ENCODE measurements at places on chromosomes 7 and 10.
A peak's percentile ranks its signal among the peaks of the same experiment; 100 is the strongest.

- no peak for DNase-seq
Measured at GRCh38 chr10:72740528-72740927, 48.6 kb downstream of the MCU start.

DNA sequence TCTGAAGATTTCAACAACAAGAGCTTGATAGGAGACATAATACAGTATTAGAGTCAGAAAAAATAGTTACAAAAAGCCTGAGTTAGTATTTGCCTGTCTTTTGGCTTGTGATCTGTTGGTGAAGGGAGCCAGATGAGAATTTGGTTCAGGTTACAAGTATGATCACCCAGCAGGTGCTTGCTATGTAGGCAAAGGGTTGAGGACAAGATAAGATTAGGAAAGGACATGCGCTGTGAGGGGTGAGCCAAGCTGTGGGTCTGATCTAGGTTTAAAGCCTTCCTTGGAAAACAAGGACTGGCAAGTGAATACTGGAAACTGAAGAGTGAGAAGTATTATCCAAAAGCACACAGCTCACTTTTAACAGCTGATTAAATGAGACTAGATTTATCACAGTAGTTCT is 28.7 kb upstream of the CD36 start:
- no peak for DNase-seq

DNA sequence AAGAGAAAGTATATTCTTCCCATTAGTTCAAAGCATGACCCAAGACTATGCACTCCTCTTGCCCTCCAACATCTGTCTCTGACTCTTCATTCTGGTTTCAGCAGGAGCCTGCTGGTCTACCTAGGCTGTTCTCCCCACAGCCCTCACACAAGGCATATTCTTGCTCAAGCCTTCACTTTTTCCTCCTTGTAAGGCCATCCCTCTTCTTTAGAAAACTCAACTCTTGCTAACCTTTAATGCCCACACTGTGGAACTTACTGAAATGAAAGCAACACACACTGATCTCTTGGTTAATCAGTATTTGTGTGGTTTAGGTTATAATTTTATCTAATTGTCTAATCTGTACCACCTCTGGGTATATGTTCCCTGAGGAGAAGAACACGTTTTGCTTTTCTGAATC is 75.8 kb downstream of the PRKCQ start:
- DNase-seq: no peak

DNA sequence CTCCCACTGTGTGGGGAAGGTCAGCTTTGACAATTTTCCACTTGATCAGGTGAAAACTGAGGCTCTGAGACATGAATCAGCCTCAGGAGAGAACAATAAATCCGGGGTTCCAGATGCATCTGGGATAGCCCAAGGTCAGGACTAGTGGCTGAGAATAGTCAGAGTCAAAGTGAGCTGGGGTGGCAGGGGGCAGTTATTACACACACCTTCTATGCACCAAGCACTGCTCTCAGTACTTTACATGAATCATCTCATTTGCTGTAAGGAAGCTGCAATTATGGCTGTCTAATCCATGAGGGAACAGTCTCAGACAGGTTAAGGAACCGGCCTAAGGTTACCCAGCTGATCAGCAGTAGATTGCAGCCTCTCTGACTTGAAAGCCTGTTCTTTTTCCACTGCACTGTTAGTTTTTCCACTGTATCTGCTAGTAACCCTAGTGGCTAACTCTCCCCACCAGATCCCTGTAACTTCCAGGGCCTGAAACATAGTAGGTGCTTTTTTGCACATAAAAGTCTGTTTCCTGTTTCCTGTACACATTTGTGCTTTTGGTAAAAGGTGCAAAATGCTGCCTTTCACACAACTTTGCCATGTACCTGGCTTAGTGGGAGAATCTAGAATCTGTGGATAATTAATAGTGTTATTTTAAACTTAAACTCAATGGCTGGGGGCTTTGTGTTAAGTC is 125.9 kb downstream of the EMX2 start:
- DNase-seq: no peak

DNA sequence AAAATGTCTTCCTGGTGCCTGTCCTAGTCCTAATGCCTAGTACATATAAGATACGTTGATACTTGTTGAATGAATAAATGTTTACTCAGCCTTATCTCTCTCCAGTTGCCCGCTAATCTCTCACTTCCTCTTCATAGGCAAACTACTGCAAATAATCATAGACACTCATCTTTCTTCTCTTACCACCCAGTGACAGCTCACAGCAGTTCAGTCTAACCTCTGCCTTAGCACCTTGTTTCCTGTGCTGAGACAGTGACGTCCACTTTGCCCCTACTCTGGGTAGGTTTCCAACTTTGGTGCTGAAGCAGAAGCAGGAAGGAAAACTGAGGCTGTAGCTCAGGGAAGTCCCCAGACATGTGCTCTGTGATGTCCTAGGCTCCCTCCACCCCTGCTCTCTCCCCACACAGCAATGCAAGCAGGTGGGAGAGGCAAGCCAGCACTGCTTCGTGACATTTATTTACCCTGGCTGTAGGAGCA is 45.5 kb upstream of the RHOBTB1 start:
- DNase-seq: no peak

DNA sequence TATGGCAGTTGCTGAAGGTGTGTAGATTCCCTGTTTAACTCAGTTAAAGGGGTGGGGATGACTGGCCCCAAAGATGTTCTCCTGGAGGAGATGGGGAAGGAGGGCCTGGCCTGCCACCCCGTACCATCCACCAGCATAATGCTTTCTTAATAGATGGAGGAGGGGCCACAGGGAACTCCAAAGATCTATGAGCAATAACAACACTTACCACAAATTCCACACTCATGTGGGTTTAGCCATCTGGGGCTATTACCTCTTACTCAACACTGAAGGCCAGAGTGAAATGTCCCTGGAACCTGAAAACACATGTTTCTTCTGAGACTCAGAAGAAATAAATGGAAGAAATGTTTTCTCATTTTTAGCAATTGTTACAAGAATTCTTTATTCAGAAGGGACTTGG is 259.0 kb downstream of the CXCL12 start:
- DNase-seq: no peak

DNA sequence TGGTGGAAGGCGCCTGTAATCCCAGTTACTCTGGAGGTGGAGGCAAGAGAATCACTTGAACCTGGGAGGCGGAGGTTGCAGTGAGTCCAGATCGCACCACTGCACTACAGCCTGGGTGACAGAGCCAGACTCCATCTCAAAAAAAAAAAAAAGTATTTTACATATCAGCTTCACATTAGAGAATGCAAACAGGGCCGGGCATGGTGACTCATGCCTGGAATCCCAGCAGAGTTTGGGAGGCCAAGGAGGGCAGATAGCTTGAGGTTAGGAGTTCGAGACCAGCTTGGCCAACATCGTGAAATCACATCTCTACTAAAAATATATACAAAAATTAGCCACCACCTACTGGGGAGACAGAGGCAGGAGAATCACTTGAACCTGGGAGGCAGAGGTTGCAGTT is 31.6 kb downstream of the USP54 start:
- DNase-seq: no peak

DNA sequence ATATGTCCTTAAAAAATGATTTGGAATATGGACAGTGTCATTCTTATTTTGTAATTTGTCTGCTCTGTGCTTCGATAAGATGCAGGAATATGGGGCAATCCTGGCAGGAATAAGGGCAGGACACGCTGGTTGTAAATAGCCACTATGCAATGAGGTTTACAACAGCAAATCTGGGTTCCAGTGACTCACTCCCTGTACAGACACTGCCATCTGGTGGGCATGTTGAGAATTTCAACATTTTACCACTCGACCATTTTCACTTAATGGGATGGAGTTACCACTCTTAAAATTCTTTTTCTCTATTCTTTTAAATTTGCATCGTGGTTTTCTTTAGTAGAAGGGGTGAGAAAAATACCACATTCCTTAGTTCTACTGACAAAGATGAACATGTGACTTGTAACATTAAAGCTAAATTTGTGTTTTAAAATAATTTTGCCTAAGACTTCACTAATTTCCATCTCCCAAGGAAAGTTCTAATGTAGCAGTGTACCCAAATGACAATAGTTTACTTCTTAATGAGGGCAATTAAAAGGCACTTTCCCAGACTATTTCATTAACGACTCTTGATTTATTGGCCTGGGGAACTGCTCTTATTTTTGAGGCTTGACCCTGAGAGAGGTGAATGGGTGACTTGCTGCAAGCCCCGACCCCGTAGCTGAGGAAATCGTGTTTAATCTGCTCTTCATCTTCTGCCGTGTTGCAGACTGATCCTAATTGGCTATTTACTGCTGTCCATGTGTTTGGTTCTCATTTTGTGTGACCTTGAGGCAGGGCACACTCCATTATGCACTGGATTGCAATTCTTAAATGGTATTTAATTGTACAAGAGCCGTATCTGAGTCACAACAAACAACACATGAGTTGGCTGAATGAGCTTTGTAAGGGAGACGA is 173.6 kb upstream of the IMMP2L start:
- DNase-seq: peak; percentile 62

DNA sequence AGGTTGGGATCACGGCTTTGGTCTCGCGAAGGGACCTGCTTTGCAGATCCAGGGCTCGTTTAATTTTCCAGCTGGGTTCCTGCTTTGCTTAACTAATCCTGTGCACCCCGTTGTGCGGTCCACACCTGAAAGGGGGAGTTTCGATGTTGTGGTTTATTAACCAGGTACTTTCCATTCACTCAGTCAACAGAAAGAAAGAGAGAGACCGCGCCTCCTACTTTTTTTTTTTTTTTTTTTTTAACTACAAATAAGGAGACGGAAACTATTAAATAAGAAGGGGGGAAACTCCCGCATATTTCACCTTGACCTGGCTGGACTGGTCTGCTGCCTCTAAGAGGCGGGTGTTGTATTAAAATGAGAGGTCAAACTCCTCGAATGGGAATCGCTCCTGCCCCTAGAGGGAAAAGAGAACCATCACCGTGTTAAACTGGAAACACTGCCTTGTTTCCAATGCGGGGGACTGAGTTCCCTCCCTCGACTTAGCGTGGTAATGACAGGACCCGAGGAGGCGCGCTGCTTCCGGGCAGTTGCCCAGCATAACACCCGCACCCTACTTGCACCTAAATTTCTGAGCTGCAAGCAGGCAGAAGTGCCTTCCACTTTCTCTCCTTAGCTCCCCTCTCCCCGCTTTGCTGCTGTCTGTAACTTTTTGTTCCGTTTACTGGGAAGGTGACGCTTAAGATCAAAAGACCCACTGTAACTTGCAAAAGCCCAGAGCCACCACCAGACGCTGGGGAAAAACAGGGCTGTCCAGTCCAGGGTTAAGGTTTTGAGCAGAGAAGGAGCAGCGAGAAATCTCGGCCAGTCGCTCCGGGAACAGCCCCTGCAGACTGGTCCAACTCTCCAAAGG is 1.1 kb upstream of the ITGB8 start:
- no peak for DNase-seq

DNA sequence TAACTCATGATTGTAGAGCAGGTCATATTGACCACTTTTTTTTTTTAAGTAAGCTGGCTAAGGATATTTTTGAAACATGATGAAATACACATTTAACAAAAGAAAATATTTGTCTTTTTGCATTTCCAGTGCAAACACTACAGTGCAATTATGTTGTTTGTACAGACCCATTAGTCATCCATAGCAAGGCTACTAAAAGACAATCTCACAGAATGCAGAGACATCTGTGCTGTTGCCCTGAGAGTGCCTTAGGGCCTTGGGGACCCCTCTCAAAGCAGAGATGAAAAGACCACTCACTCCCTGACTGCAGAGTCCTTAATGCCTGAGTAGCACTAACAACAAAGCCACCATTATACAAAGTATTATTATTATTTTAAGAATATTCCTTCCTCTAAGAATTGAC is 104.5 kb downstream of the NRCAM start:
- DNase-seq: no peak

- DNase-seq: no peak
Measured at GRCh38 chr10:25604591-25604990, 329.4 kb upstream of the MYO3A start.

DNA sequence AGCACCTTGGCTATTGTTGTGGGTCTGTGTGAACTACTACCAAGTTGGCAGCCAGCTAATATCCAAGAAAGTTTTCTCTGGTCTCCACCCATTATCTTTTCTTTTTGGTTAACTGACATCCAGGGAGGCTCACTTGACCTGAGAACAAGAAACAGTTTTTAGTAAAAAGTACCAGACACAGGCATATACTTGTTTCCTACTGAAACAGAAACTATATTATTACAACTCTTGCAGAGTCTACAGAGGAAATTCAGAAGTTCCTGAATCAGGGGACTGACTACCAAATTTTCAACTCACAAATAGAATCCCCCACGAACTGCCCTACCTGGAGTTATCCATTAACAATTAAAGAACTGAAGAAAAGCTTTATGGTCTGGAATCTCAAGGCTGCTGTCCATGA is 168.9 kb downstream of the KCND2 start:
- DNase-seq: no peak

GRCh38 chr7:121054925-121055324 is 66.4 kb downstream of the CPED1 start:
- no peak for DNase-seq

DNA sequence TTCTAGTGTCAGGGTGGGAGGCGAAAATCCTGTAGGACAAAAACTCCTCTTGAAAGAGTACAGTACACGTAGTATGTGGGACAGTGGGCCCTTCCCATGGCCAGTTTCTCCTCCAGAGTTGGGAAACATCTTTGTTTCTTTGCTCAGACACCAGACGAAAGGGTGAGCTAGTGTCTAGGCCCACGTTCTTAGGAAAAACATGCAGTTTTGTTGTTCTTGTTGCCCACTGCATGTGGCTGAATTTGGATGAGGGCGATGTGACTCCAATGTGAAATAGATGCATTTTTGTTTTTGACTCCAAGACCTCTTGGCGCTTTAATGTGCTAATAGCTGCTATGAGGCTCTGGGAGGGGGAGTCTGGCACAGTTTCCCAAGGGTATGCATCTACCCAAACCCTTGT is 100.8 kb downstream of the ATXN7L1 start:
- no peak for DNase-seq

DNA sequence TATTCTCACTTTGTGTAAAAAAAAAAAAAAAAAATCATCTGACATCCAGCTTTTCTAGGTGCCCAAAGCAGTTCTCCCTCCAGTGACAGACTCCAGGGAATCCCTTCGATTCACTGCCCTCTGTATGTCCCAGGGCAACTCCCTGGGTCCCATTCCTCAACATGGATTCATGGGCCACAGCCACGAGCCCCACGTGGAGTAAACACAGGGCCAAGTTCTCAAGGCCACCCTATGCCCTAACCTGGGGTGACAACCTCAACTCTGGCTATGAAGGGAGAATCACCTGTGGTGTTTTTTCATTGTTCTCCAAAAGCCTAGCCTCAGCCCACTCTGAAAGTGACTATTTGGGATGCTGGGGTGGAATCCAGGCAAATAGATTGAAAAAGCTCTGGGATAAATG is 3.4 kb downstream of the BNIP3 start:
- no peak for DNase-seq

DNA sequence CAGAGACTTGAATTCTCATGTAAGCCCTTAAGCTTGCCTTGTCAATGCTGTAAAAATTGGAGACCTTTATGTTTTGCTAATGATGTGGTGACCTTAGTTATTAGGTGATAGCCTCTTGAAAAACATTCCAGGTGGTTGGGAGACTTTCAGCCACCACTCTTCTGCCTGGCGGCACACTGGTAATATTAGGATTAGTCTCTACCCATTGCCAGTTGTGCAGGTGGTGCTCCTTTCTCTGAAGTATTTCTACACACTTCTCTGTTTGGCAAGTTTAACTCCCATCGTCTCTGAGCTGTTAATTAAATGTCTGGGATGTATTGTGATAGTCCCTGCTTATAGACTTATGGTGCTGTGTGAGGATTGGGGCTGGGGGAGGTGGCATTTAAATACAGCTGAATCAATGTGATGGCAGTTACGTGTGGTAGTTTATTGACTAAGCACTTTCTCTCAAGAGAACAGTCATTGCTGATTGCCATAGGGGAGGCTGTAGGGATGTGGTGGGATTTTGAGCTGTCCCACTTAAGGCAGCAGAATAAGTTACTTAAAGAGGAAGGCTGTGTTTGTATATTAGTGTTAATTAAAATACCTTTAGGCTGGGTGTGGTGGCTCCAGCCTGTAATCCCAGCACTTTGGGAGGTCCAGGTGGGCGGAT is 61.7 kb downstream of the DAGLB start:
- no peak for DNase-seq

Data from CD4-positive, alpha-beta T cell treated with Interleukin-12 subunit alpha and Interleukin-12 subunit beta, for 1 hour (primary cell).